Stimulated activated CD4-positive, alpha-beta T cell treated with anti-CD3 and anti-CD28 coated beads, Interleukin-4, amount 100 ng/mL, for 1 hour (primary cell): ENCODE measurements at places on chromosomes 7 and 10.

DNA sequence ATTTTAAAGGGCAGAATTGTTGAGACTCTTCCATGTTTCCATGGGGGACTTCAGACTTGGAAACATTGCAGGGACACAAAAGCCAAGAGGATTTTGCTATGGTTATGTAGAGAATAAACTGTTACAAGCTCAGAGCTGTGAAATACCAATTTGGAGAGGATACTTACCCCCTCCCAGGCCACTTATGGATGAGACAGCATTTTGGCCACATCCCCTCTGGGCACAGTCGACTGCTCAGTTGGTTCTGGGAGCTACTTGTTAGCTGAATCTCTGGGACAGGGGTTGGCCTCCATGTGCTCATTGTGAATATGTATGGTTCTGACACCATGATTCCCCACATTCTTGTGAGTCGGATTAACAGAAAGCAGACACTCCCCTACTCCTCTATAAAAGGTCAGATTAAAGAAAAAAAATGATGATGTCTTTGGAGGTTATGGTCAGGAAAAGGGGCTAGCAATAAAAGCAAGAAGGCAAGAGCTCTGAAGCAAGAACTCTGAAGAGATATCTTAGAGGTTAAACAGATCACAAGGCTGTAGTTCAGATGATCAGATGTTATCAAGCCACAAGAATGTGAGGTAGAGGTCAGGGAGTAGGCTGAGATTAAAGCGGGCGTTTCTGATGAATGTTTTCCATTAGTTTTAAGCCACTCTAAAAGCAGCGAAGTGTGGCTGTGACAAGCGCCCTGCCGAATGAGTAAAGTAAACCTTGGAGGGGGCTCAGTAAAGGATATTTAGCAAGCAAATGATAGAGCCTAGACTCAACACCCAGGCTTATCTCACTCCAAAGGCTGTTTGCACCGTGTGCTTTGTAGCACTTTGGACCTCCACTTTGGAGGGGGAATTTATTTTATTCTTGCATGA lies 17.2 kb downstream of the STAMBPL1 start:
- peak; percentile 21 for DNase-seq

DNA sequence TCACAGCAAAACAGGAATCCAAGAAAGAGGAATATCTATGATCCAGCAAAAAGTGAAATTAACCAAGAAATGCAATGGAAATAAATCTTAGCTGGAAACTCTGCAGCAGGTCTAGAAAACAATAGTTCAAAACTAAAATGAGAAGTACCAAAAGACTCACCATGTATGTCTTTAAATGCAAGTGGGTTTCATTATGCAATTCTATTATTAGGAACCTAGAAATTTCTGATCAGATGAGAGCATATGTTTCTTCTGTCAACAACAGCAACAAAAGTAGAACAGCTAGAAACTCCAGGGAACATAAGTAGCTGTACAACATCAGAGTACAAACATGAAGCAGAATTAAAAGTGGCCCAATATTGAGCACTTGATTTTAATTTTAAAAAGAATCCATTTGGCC lies 304.0 kb downstream of the ARHGAP12 start:
- no peak for DNase-seq

- DNase-seq, result no peak
These were observed 108.5 kb downstream of the ZRANB1 start for GRCh38 chr10:125050383-125050782.

- DNase-seq, result no peak
These were observed 356.6 kb downstream of the SH2D4B start for GRCh38 chr10:80894311-80894791.

GRCh38 chr10:15121707-15122106 lies 24.6 kb downstream of the RPP38 start:
- DNase-seq, result no peak

DNA sequence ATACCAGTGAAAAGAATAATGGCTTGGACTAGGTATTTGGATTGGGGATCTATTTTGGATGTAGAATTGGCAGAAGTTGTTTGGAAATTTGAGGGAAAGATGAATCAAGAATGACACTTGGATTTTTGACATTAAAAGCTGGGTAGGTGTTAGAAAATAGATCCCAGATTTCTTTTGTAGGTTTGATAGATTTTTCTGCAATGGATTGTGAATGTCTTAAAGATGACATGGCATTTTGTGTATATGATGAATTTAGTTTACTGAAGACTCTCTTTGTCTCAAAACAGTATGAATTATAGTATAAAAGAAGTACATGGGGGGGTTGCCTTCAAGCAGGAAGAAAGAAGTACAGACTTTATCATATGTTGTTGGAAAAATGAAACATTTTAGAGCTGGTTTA lies 75.8 kb downstream of the MPLKIP start:
- no peak for DNase-seq

- DNase-seq, result no peak
These were observed 62.7 kb downstream of the GRM3 start for GRCh38 chr7:86706406-86706805.

DNA sequence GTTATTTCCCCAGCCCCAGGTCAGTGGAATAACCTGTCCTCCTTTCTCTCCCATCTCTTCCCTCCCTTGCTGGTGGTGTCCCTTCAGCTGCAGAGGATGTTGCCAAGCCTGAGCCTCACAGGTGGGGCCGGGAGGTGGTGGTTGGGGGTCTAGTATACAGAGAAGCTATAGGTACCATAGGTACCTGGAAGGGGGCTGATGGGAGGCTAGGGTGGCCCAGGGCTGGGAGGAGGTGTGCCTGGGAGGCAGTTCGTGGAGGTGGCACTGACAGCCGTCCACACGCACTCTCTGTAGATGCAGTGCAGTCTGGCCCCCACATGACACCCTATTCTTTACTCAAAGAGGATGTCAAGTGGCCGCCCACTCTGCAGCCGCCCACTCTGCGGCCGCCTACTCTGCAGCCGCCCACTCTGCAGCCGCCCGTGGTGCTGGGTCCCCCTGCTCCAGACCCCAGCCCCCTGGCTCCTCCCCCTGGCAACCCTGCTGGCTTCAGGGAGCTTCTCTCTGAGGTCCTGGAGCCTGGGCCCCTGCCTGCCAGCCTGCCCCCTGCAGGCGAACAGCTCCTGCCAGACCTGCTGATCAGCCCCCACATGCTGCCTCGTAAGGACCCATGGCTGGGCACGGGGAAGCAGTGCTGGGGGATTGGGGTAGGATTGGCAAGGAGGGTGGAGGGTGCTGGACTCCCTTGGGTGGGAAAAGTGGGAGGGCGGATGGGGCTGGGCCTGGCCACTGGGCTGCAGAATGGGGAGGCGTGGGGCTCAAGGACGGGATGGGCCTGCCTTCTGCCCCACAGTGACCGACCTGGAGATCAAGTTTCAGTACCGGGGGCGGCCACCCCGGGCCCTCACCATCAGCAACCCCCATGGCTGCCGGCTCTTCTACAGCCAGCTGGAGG lies 9.5 kb downstream of the IRF5 start:
- no peak for DNase-seq

- no peak for DNase-seq
These were observed 22.6 kb upstream of the CREB5 start for GRCh38 chr7:28389504-28390395.

- no peak for DNase-seq
These were observed 102.6 kb downstream of the CPXM2 start for GRCh38 chr10:123788981-123789380.

GRCh38 chr10:66550351-66550750 lies 375.5 kb upstream of the LRRTM3 start:
- no peak for DNase-seq

DNA sequence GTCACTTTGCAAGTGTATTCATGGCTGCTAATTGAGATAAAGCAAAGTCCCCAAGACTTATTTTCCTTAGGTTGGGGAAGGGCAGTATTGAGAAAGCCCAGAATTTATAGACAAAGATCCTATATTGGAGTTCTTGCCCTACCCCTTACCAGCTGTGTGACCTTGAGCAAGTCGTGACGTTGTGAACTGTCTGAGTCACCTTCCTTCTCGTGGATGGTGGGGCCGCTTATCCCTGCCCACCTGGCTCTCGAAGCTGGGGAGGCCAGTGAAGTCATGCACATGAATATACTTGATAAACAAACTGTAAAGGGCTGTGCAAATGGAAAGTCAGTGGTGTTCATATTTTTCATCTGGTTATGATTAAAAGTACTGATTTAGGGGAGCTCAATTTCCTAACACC lies 127.4 kb downstream of the TACC2 start:
- DNase-seq, result no peak

DNA sequence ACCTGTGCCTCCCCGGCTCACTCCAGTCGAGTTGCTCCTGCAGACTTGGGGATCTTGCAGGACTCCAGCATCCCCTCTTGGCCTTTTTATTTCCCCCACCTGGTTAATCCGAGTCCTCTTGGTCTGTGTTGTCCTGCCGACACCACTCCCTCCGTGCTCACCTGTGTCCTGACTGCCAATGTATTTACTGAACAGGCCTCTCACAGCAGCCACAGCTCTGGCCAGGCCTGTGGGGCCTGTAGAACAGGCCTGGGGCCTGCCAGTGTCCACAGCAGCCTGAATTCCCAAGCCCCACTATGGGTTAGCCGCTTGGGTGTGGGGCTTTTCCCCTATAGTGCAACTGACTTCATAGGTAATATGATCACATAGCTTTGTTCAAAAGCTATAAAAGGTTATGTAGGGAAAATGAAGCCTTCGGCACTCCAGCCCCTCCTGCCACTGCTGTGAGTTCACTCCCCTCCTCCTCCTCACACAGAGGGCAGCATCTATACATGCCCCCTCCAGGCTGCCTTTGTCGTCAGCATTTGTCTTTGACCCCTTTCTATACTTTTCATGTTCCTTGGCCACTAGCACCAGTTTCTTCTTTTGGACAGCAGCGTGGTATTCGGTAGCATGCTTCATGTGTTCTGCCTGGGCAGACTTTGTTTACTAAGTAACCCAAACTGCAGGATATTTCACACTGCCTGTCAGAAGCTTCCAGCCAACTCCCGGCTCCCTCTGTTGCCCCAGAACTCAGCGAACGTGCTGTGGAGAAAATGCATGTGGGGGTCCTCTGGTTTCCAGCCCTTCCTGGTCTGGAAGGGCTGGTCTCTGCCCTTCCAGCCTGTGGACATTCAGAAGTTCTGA lies 46.1 kb downstream of the ZNF467 start:
- DNase-seq, result no peak

- no peak for DNase-seq
These were observed 119.9 kb downstream of the CCNY start for GRCh38 chr10:35456153-35456720.

DNA sequence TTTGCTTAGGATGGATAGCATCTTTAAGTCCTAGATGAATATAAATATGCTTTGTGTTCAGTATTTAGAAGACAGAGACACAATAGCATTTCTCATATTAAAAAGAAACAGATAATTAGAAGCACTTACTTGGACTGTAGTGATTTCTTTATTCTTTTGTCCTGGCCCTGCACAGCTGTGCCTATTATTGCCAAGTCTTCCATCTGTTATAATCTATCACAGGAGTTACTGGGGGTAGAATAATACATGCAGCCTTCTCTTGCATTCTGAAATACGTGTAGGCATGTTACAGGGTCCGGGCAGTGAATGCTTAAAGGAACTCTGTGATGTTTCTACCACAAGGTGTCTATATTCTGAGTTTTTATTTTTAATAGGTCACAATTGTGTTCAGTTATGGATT lies 461.5 kb upstream of the COBL start:
- DNase-seq, result no peak

DNA sequence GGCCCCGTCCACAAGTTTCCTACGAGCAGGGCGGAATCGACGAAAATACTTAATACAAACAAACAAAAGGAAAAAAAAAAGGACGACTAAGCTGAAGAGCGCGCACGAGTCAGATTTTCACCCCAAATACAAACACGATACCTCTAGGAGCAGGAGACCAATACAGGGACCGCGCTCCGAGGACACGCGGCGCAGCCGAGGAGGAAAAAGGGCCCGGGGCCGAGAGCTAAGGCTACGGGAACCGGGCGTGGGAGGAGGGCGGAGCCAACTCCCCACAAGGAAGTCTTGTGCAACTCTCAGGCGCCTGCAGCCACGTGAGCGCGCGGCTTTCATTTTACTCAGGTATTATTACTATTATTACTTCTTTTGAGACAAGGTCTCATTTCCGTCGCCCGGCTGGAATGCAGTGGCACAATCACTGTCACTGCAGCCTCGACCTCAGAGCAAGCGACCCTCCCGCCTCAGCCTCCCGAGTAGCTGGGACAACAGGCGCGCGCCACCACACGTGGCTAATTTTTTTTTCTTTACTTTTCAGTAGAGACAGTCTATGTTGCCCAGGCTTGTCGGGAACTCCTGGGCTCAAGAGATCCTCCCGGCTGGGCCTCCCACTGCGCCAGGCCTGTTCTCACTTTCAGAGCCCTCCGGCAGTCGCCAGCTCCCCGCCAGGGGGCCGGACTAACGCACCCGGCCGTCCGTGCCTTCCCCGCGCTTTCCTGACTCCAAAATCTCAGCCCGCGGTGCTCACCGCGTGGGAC lies 1.2 kb downstream of the HNRNPF start:
- peak; percentile 93 for DNase-seq

GRCh38 chr7:158301207-158301606 lies 286.4 kb downstream of the PTPRN2 start:
- DNase-seq, result no peak

DNA sequence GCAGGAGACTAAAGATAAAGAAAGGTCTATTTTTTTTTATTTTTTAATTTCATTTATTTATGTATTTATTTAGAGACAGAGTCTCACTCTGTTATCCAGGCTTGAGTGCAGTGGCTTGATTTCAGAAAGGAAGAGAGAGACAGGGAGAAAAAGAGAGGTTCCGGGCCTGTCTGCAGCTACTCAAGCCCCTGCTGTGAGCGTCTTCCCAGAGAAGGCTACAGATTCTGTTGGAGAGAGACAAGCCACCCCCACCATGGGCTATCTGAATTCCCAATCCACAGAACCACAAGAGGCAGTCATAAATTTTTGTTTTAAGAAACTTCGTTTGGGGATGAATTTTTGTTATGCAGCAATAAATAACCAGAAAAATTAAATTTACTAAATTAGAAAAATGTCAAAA lies 68.1 kb downstream of the CALN1 start:
- no peak for DNase-seq

DNA sequence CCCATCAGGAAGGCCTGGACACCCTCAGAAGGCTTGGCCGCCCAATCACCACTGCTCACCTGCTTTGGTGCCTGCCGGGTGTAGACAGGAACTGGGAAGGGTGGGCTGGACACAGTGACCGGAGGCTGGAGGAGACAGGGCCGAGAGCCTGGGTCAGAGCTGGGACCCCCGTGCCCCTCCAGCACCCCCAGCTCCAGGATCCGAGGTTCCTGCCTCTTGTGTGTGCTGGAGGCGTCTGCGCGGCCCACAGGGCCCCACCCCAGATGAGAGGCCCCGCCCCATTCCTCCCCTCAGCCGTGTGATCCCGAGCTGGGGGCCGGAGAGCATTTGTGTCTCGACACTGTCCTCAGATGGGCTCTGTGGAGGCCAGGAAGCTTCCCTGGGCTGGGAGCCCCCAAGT lies 9.4 kb downstream of the ADAM8 start:
- DNase-seq, result no peak

- peak; percentile 41 for DNase-seq
These were observed at the start of gene DPYSL4 for GRCh38 chr10:132186488-132187429. DPYSL4 (plus strand) TSS chr10:132186948; CDS start chr10:132187064, 116 bp downstream.

- DNase-seq, result no peak
These were observed 6.7 kb upstream of the MNX1 start for GRCh38 chr7:157017149-157017548.

GRCh38 chr10:81724431-81724830 lies 150.6 kb upstream of the NRG3 start:
- DNase-seq, result no peak

GRCh38 chr10:62047960-62048383 lies 146.5 kb downstream of the ARID5B start:
- peak; percentile 34 for DNase-seq

- DNase-seq, result no peak
These were observed 75.7 kb downstream of the RSU1 start for GRCh38 chr10:16741540-16741939.
